ENCODE measurements at places on chromosomes 5 and 9.

DNA sequence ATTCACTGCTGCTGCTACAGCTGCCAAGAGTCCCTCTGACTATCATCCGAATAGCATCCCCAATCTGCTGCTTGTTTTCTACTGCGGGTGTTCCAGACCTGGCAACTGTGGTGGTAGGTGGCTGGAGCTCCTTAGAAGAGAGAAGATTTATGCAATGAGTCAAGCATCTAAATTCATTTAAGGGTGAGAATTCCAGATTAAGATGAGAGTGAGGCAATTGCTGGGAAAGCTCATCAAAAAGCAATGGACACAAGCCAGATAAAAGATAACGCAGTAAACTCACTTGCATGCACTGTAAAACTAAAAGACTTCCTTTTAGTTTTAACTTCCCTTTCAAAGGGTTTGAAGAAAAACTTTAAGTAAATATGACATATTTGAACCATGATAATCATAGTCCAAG lies 3.9 kb downstream of the PLK2 start:
- no peak for DNase-seq

DNA sequence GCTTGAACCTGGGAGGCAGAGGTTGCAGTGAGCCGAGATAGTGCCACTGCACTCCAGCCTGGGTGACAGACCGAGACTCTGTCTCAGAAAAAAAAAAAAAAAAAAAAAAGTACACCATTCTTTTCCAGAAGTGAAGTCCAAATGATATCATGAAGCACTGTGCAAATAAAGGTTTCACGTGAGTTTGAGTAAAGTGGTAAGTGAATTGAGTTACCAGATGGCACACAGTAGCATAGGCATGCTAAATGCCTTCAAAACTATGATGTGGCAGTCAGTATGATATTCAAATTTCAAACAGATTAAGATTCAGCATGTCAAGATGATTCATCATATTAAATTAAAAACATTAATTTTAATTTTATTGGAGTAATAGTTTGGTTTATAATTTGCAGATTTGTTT lies 195.2 kb downstream of the TAF11L14 start:
- no peak for DNase-seq

DNA sequence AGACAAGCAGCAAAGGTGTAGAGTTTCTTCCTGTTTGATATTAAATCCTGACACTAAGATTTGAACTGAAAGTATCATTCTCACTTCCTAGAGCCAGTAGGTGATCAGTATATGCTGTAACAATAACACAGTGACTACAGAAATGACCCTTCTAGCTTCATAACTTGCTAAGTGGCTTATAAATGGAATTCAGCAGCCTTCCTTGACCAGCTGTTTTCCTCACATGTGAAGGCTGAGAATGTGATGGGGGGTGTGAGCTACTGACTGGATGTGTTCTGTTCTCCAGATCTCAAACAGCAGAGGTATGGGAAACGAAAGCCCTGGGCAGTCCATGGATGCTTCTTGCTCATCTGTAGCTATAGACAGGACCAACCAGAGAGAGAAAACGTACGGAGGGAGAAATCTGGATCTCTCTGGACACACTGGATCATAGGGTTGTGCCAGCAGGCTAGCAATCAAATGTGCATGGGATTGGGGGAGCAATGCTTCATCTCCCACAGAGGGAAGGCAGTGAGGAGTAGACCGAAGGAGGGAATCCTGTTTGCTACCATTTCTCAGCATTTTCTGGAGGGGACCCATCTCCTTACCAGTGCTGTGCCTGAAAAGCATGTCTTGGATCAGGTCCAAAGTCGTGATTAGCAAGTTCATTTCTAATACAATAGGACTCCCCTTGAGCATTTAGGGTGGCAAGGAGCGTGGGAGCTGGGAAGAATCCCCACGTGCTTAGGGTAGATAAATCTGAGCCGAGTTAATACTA lies 39.4 kb downstream of the TNFAIP8 start:
- DNase-seq = no peak

DNA sequence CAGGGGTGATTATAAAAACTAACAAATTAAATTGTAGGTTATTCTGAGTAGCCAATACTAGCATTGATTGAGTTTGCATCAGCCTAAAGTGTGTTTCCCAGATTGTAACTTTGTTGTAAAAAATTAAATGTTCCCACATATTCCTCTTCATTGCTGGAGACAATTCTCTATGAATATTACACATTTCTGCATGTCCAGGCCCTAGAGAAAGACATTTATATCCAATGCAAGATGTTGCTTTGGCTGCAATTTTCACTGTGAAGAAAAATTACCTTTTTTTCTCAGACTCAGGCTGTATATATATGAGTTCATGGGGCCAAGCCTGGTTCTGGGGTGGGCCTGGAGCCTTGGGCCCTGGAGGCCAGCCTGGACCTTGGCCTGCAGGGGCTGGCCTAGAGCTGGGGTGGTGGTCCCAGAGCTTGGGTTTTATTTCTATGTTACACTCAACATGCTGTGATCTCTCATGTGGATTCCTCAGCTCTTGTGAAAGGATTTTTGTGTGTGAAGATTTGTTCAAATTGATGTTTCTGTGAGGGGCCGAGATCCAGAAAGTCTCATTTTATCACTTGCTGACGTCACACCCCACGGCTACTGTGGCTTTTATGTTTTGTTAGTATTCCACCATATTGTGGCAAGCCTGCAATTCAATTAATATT lies 232.5 kb downstream of the SPATA31A1 start:
- DNase-seq = no peak

GRCh38 chr9:106689089-106689488 lies 173.9 kb upstream of the ZNF462 start:
- no peak for DNase-seq

DNA sequence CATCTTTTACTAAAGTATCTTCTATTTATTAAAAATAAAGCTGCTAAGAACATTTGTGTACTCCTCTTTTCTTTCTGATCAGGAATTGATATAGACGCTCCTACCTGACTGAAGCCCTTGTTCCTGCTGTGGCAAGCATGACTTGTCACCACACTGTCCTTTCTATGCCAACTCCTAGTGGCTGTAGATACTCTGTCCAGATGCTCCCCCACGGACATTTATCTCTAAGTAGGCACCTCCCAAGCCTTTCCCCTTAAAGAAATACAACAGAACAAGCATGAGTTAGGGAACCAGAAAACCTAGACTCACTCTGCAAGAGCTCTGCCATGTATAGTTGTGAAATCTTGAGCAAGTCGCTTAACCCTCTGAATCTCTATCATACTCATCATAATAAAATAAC lies 53.2 kb downstream of the FAM114A2 start:
- no peak for DNase-seq

DNA sequence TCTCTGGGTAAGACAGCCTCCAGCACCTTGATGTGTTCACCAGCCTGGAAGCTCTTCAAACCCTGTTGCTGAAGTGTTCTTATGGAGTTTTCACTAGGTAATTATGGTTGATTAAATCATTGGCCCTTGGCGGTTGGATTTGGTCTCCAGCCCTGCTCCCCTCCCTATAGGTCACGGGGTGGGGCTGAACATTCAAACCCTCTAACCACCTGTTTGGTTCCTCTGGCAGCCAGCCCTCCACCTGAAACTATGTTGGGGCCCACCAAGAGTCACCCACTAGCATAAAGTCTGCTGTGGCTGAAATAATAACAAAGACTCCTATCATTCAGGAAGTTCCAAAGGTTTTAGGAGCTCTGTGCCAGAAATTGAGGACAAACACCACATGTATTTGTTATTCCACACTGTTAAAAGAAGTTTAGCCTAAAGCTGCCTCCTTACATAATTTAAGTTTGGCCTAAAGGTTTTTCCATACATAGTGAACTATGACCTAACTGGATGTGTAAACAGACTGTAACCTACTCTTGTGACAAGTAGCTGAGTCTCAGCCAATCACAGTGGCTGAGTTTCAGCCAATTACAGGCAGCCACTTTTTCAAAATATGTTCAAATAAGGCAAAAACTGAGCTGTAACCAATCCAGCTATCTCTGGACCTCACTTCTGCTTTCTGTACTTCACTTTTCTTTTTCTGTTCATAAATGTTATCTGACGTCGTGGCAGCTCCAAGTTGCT lies 34.8 kb downstream of the TMEM252 start:
- no peak for DNase-seq

DNA sequence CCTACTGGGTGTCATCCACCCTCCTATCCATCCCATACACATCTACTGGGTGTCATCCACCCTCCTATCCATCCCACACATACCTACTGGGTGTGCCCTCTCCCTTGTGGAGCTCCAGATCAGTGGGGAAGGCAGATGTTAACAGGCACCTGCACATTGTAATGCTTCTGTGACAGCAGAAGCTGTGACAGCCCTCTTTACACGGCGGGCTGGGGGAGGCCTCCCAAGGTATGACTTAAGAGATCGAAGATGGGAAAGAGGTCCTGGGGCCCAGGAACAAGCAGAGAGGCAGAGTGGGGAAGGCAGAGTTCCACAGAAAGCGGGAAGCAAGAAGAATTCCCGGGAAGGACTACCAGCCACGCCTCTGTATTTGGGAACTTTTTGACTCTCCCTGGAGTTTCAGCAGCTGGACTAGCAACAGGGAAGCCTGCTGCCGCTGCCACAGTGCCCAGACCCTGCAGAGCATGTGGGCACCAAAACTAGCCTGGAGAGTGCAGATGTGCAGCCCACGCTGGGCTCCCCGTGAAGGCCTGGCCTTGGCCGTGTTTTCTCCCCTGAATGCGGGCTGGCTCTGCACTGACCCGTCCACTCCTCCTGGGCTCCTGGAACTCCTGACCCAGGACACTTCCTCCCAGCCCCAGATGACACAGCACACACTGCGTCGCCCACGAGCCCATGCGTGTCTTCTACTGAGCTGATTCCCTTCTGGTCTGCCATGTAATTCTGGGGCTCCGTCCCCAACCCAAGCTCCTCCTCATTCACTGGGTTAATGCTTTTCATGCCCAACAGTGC lies 9.3 kb downstream of the TOR1A start:
- no peak for DNase-seq

- no peak for DNase-seq
Measured at GRCh38 chr9:135198144-135198543, 110.7 kb downstream of the OLFM1 start.

DNA sequence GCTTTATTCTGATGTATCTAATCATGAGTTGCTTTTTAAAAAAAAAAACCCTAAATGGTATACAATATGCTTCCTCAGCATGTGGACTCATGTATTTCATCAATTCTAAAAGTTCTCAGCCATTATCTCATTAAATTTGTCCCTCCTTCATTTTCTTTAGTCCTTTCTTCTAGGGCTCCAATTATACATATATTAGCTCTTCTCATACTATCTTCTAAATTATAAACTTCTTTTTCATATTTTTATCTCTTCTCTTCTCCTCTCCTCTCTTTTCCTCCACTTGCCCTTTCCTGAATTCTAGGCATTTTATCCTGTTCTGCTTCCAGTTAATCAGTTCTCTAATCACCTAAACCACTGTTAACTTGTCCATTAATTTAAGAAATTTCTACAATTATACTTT lies 55.0 kb upstream of the IL33 start:
- no peak for DNase-seq

DNA sequence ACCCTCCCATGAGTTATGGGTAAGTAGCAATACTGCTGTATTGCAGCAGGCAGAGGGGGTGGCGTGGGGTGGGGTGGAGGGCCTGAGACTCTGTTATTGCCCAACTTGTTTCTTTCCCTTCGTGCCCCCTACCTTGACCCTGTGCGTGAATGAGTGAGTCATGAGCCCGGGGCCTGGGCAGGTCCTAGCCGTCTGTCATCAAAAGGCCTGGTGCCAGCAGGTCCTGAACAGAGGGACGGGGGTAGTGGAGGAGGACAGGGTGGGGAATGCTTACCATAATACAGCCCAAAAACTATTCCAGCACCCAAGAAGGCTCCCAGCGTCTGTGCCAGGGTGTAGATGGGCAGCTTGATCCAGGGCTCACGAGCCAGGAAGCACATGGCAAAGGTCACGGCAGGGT lies 4.3 kb downstream of the AQP3 start:
- DNase-seq = no peak

GRCh38 chr5:156155598-156155997 lies 171.4 kb upstream of the SGCD start:
- no peak for DNase-seq

GRCh38 chr9:2208465-2208864 lies 193.3 kb downstream of the SMARCA2 start:
- no peak for DNase-seq

GRCh38 chr5:139575751-139576150 lies 14.6 kb downstream of the UBE2D2 start:
- DNase-seq = no peak

DNA sequence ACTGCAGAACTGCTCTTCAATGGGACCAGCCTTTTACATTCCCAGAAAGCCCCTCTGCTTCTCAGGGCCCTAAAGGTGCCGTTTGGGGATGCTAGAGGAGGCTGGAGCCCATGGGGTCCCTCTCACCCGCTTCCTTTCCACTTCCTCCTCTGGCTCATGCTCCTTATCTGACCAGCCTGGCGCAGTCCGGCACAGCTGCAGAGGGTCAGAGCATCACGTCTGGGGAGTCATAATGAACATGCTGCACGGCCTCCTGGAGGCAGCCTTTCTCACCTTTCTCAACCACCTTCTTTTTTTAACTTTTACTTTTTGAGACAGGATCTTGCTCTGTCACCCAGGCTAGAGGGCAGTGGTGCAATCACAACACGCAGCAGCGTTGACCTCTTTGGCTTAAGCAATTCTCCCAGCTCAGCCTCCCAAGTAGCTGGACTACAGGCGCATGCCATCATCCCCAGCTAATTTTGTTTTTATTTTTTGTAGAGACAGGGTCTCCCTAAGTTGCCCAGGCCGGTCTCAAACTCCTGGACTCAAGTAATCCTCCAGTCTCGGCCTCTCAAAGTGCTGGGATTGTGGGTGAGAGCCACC lies 15.1 kb upstream of the TCF7 start:
- no peak for DNase-seq

DNA sequence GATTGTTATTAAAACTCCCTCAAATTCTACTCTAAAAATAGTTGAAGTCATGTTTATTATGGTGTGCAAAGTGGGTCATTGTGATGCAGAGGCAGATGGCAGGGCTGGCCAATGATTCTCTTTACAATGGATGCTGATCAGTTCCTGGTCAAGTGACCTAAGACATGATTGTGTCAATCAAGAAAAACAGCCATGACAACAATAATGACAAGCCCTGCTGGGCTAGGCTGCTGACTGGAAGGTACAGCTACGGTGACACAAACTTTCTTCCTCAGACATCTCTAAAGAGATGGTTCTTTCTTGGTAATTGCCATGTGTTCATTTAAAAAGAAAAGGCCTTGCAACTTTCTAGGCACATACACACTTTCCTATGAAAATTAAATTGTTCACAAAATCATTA lies 3.6 kb downstream of the SLC24A2 start:
- no peak for DNase-seq
